HFFc6 (cell line): ENCODE measurements at places on chromosomes 6 and 20. TPM values are rescaled to one million over a fixed set of nuclear protein-coding genes. Genes with fewer than 3 reads are reported as not detected.

DNA sequence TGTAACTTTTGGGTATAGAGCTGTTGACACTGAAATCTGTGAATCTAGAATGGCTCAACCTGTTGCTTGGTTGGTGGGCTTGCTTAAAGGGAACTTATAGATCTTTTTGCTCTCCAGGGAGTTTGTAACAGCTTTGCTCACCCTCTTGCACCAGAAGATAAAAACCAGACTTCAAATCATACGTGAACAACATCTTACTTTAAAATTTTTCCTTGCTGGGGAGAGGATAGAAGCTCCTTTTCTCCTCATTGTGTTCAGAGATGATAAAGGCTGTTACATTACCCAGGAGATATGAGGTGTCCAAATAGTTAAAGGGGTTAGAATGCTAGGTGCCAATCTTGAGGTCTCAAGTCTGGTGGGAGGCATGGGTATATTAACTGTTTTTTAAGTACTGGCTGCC lies 46.8 kb downstream of the RALGAPB start:
- DNase-seq, result no peak
- no peak overlapping the region for H3K27ac ChIP-seq
- H3K36me3 ChIP-seq, result peaks cover 42% of the 10 kb centered on the region
- peaks cover 14% of the 10 kb centered on the region for H3K4me1 ChIP-seq
- no peak overlapping the region for H3K4me3 ChIP-seq

DNA sequence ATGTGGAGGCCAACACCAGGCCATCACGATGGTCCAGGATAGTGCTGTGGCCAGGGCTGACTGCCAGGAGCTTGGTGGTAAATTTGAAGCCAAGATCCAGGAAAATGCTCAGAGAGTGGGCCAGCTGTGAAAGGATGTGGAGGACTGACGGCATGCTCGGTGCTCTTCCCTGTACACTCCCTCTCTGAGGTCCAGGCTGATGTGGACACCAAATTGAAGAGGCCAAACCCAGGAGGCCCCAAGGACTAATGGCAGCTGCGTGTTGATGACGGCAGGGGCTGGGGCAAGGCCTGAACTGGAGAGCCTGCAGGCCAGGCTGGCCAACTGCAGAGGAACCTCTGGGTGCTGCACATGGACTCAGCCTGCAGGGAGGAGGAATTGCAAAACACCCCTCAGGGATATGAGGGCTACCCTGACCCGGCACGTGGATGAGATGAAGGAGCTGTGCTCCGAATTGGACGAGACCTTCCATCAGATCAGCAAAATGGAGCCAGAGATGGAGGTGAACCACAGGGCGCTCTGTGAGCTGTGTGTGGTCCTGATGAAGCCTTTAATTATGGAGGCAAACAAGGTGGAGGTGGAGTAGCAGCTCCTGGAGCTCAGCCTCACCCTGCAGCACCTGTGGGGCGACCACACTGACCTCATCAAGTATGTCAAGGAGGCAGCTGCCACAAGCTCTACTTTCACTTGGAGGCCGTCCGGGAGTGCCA lies 6.9 kb upstream of the RAET1E start:
- H3K4me1 ChIP-seq, result no peaks in the 10 kb centered on the region
- H3K36me3 ChIP-seq, result peaks cover 12% of the 10 kb centered on the region
- H3K27me3 ChIP-seq, result peaks cover 13% of the 10 kb centered on the region
- H3K27ac ChIP-seq, result no peak overlapping the region

DNA sequence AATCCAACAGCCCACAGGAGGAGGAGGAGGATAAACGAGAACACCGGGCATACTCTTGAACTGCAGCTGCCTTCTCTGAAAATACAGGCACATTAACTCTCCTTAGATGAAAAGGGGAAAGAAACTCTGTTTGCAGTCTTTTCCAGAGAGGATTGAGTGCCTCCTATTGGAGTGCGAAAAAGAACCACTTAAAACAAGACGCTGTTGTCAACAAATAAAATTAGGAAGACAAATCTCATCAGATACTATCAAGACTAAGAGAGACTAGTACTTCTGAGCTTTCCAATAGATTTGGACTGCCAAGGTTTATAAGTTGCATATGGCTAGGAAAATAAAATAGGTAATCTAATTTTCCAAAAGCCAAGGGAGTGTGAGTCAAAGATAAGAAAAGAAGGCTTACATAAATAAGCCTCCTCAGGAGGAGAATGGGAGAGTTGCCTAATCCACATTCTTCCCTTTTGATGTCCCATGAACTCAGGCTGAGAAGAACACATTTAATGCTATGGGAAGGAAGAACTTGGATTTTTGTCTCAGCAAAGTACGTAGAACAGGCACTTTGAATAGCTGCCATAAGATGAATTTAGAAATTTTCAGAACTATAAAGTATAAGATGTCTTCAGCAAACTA lies 154.7 kb downstream of the ARHGAP18 start:
- H3K4me1 ChIP-seq, result peaks cover 14% of the 10 kb centered on the region
- no peaks in the 10 kb centered on the region for H3K27me3 ChIP-seq
- no peak overlapping the region for H3K27ac ChIP-seq
- DNase-seq, result no peak
- peaks cover 52% of the 10 kb centered on the region for H3K36me3 ChIP-seq

FBXL4 gene
- 10.6 and 11.5 TPM in 2 replicates for total RNA-seq

DNA sequence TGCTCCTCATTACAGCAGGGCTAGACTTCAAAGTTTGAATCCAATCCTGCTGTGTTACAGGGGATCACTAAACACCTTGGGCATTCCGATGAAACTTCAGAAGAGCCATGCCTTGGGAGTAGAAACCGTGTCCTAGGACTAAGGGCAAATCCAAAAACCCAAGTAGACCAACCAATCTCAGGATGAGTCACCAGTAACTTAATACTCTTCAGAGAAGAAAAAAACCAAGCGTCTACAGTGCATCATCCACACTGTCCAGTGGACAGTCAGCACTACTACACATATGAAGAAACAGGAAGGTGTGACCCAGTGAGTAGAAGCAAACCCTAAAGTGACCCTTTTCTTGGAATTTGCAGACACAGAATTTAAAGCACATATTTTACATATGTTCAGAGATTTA lies 39.5 kb upstream of the VAPB start:
- peaks cover 45% of the 10 kb centered on the region for H3K4me1 ChIP-seq
- peak; percentile 78 for DNase-seq
- H3K27ac ChIP-seq, result peak overlapping the region; percentile 65
- peak overlapping the region; percentile 13; the same call in 1 of the 2 replicates for H3K4me3 ChIP-seq
- H3K36me3 ChIP-seq, result peaks cover 53% of the 10 kb centered on the region
- H3K27me3 ChIP-seq, result no peaks in the 10 kb centered on the region

CPNE5 gene
- not detected in 2 replicates for total RNA-seq

GGTLC1 gene
- total RNA-seq, result not detected in 3 replicates

- no peaks in the 10 kb centered on the region for H3K4me1 ChIP-seq
- H3K36me3 ChIP-seq, result peaks cover 15% of the 10 kb centered on the region
Observed at GRCh38 chr6:130259557-130259956, 36.8 kb upstream of the SAMD3 start.

- peak overlapping the region; percentile 76 for H3K27ac ChIP-seq
- H3K4me3 ChIP-seq, result no peak overlapping the region
- no peak for DNase-seq
- H3K36me3 ChIP-seq, result peaks cover 24% of the 10 kb centered on the region
Observed at GRCh38 chr6:140041571-140042332, 667.3 kb upstream of the CITED2 start.

GRCh38 chr6:23176883-23177282 lies 607.5 kb downstream of the HDGFL1 start:
- H3K36me3 ChIP-seq, result no peaks in the 10 kb centered on the region; the same call in 1 of the 2 replicates
- peak overlapping the region; percentile 89 for H3K27ac ChIP-seq
- peaks cover 2% of the 10 kb centered on the region for H3K27me3 ChIP-seq
- peak overlapping the region; percentile 88 for H3K4me3 ChIP-seq

DNA sequence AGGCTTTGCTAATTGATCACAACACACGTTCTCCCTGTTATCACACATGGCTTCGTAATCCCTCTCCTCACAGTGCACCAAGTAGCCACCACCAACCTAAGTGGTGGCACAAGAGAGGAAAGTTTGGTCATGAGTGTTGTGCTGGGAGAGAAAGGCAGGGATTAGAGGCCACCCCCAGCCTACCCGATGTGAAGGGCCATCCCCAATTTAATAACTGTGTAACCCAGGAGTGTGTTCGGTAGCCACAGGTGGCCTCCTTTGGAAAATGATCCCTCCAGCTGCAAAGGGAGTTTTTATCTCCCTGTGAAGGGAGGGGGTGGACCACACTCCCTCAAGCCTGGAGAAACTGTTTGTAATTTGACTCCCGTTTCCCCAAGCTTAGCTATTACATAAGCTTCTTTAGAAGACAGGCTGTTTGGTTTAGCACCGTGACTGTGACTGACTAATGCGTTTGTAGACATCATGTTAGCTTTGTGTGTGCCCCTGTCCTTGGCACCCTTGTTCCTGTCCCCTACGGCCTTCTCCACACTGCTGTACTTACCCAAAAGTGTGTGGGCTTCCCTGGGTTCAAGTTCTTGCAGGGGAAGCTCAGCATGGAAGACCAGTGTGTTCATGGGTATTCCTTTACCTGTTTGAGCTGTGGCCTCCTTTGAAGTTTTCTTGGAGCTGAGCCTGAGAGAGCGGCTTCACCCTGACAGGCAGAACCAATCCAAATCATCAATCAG lies 20.6 kb downstream of the PPP1R16B start:
- no peaks in the 10 kb centered on the region for H3K4me1 ChIP-seq
- peaks cover 27% of the 10 kb centered on the region for H3K27me3 ChIP-seq
- H3K36me3 ChIP-seq, result no peaks in the 10 kb centered on the region
- H3K27ac ChIP-seq, result no peak overlapping the region
- DNase-seq, result peak; percentile 39

- H3K36me3 ChIP-seq, result no peaks in the 10 kb centered on the region
- H3K27ac ChIP-seq, result no peak overlapping the region
- no peak overlapping the region for H3K4me3 ChIP-seq
- H3K27me3 ChIP-seq, result no peaks in the 10 kb centered on the region; the same call in 1 of the 2 replicates
- no peaks in the 10 kb centered on the region for H3K4me1 ChIP-seq
- DNase-seq, result no peak
Observed at GRCh38 chr20:7264137-7264536, 496.7 kb downstream of the BMP2 start.

- H3K36me3 ChIP-seq, result no peaks in the 10 kb centered on the region
- no peak overlapping the region for H3K27ac ChIP-seq
- no peak overlapping the region for H3K4me3 ChIP-seq
- H3K27me3 ChIP-seq, result peaks cover 28% of the 10 kb centered on the region
- no peak for DNase-seq
- H3K4me1 ChIP-seq, result peaks cover 8% of the 10 kb centered on the region
Observed at GRCh38 chr20:37559312-37560027, 31.8 kb upstream of the BLCAP start.

SIRPB2 gene
- total RNA-seq, result not detected in 3 replicates

- H3K27me3 ChIP-seq, result peaks cover 2% of the 10 kb centered on the region; the same call in 1 of the 2 replicates
- no peak for DNase-seq
- no peak overlapping the region for H3K27ac ChIP-seq
- no peaks in the 10 kb centered on the region for H3K4me1 ChIP-seq
Observed at GRCh38 chr20:25020901-25021301, 28.4 kb upstream of the APMAP start.

DNA sequence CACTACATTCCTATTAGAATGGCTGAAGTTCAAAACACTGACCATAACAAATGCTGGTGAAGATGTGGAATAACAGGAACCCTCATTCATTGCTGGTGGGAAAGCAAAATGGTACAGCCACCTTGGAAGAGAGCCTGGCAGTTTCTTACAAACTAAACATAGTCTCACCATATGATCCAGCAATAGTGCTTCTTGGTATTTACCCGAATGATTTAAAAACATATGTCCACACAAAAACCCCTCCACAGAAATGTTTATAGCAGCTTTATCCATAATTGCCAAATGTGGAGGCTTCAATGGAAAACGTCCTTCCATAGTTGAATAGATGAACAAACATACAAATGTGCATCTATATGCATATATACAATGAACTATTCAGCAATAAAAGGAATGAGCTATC lies 330.8 kb downstream of the BTBD3 start:
- no peaks in the 10 kb centered on the region for H3K4me1 ChIP-seq
- H3K4me3 ChIP-seq, result no peak overlapping the region
- H3K36me3 ChIP-seq, result no peaks in the 10 kb centered on the region

RNF182 gene
- total RNA-seq, result 0.68 and 3.5 TPM in 2 replicates

DNA sequence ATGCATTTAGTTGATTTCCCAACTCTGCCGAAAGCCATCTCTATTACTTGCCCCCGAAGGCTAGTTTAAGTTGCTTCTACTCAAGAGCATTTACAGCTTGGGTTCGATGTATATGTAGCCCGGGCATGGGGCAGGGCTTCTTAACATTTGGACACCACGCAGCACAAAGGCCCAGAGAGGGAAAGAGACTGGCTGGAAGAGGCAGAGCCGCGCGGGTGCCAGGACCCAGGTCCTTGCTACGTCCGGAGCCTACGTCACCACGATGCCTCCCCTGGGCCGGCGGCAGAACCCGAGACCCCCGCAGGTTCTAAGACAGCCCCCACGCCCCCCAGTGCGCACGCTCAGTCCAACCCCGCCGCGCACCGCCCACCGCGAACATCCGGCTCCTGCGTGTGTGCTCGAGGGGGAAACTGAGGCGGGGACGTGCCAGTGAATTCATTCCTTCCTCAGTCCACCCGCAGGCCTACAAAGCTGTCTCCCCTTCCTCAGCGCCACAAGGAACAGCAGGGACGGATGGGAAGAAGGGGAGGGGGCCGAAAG lies 367 bp upstream of the PCIF1 start:
- no peak for DNase-seq
- H3K27ac ChIP-seq, result peak overlapping the region; percentile 99
- peak overlapping the region; percentile 99 for H3K4me3 ChIP-seq
- H3K4me1 ChIP-seq, result peaks cover 32% of the 10 kb centered on the region
- H3K36me3 ChIP-seq, result peaks cover 15% of the 10 kb centered on the region

DNA sequence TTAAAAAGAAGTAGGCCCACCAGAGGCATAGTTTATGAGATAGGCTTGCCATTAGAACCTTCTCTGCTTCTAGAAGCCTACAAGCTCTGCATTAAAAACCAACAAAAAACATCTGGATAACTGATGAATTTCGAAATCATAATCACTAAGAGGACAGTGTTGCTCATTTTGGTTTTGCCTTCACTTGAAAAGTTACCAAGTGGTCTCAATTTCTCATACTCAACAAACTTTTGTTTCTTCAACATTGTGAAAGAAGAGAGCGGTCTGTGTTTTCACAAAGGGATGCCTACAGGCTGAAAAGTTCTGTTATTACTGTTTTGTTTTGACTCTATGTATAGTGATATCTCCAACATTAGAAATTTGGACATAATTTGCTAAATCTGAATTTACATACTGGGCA lies 98.9 kb downstream of the PDSS2 start:
- H3K4me1 ChIP-seq, result peaks cover 19% of the 10 kb centered on the region
- peaks cover 16% of the 10 kb centered on the region for H3K36me3 ChIP-seq
- DNase-seq, result no peak
- H3K4me3 ChIP-seq, result no peak overlapping the region
- no peak overlapping the region for H3K27ac ChIP-seq
- no peaks in the 10 kb centered on the region for H3K27me3 ChIP-seq

DNA sequence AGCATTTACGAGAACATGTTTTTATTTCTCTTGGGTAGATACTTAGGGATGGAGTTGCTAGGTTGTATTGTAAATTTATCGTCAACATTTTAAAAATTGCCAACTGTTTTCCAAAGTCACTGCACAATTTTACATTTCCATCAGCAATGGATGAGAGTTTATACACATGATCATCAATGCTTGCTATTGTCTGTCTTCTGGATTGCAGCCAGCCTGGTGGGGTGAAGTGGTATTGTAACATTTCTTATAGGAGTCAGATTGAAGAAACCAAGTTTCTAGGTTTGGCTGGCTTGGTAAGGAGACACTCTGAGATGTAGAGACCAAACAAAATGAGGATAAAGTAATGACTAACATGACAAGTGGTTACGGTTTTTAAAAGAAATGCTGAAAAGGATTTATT lies 57.1 kb upstream of the HDDC2 start:
- no peak for DNase-seq
- H3K27me3 ChIP-seq, result peaks cover 3% of the 10 kb centered on the region
- H3K27ac ChIP-seq, result no peak overlapping the region
- peaks cover 10% of the 10 kb centered on the region for H3K4me1 ChIP-seq

UBE2J1 gene
- 37.3 to 45.2 TPM (median 39.5 TPM) in 3 replicates for total RNA-seq

- DNase-seq, result no peak
- no peak overlapping the region for H3K27ac ChIP-seq
- peaks cover 2% of the 10 kb centered on the region; the same call in 1 of the 2 replicates for H3K27me3 ChIP-seq
- no peaks in the 10 kb centered on the region for H3K4me1 ChIP-seq
- H3K36me3 ChIP-seq, result peaks cover 4% of the 10 kb centered on the region
Observed at GRCh38 chr20:51979226-51979625, 176.9 kb upstream of the SALL4 start.

LCA5 gene
- total RNA-seq, result 2.9 to 3.5 TPM (median 3.2 TPM) in 3 replicates
